Left hindlimb (tissue), 1 donor: ENCODE measurements at places on chromosomes 1 and 21.

DNA sequence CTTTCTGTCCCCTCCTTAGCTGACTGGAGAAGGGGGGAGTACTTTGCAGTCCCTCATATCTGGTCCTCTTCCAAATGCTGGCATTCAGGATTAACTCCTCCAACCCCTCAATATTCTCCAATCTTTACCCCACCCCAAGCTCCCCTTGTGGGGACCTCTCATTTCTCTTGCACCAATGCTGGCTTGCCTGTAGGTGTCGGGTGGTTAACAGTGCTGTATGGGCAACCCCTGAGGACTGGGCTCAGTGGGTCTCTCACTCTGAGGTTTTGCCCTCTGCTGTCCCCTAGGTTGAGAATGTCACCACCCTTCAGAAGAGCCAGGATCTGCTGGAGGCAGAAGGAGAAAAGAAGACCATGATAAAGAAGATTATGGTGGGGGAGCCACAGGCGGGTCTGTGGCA is 27.0 kb downstream of the MROH7 start:
- DNase-seq: no peak

DNA sequence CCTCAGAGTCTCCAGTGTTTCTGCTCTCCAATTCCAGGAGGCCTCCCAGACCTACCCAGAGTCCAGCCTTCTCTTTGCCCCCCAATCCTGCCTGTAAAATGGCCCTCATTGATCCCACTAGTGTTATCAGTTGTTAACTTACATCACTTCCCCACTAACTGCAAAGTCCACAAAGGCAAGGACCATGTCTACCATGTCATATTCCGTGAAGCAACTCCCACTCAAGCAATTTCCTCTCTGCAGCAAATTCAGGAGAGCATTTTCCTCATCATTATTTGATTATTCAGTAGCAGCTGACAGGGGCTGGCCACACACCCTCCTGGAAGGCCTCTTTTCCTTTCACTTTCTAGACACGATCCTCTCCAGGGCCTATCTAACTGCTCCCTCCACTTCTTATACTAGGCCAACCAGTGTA is 153.5 kb downstream of the RERE start:
- no peak for DNase-seq

DNA sequence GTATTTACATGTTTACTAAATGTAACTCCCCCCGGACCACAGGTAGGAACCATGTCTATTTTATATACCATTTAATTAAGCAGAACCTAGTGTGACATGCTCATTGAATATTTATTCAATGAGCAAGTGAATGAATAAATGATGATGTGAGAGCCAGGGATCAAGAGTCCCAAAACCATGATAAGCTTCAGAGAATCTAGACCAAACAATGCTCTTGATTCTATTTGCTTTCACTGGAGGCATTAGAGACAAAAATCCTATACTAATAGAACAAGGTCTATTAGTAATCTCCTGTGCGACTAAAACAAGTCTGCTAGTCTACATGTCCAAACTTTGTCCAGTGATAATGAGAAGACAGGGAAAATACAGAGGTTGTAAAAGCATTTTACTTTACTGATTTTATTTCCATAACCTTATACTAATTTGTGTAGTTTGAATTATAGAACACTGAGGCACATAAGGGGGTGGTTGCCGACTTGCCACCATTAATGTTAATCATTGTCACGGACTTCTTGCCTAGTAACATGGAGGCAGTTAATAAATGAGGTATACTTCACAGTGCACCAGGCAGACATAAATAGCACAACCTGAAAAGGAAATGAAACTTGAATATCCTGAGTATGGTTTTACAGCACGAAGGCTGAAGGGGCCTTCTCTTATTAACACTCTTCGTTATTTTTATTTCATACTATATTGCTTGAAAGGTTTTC is 69.8 kb downstream of the TBX15 start:
- no peak for DNase-seq

GRCh38 chr1:179095377-179095776 is 13.5 kb downstream of the TOR3A start:
- DNase-seq: no peak

DNA sequence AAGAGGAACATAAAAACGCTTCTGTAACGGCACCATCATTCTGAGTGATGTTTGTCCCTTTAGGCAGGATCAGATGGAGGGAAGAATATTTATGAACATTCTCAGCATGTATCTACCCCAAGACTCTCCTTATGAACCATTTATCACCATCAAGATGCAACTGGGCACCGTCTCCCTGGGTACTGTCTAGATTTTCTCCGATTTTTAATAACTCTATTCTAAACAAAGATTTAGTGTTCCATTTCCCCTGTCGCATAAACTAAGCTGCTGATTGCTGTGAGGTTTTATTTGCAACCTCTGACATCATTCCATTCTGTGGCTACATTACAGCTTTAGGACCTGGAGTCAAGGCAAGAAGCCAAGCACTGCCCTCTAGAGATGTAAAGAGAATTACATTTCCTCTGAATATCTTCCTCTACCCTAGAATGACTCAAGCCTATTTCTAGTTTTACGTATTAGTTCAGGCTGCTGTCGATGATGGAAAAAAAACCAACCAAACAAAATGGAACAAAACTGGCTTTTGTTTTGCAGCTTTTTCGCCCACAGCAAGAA is 130.1 kb upstream of the MAP1LC3C start:
- no peak for DNase-seq

- no peak for DNase-seq
Observed at GRCh38 chr1:230568008-230568407, 74.3 kb upstream of the COG2 start.

DNA sequence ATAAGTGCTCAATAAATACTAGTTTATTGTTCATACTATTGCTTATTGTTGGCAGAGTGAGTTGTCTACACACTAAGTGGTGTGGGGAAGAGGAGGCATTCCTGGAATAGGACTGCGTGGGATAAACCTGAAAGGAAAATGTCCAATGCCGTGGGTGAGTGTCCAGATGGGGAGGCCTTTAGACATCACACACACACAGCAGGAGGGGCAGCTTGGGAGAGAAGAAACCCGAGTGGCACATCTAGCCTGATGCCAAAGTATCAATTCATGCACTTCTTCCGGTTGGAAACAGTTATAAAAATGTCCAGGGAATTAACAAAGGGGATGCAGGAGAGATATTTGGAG is 27.3 kb downstream of the CCN1 start:
- DNase-seq: no peak

- no peak for DNase-seq
Observed at GRCh38 chr1:101316799-101317198, 80.0 kb downstream of the S1PR1 start.

- DNase-seq: no peak
Observed at GRCh38 chr1:92585831-92586230, 99.1 kb upstream of the GFI1 start.

DNA sequence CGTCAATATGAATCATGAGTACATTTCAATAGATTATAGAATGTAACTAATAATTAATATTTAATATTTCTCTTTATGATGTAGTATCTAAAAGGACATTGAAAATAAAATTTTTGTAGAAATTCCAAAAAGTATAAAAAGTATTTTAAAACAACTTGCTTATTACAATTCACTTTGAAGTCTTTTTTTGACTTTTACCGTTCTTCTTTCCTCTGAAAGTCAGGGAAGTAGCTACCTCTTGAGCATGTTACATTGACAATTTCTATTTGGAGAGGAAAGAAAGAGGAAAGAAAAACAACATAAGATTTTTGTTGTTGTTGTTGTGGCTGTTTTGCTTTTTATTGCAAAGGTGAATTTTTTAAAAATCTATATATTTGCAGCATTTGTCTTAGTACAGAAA is 1.3 kb downstream of the PTPRC start:
- no peak for DNase-seq

DNA sequence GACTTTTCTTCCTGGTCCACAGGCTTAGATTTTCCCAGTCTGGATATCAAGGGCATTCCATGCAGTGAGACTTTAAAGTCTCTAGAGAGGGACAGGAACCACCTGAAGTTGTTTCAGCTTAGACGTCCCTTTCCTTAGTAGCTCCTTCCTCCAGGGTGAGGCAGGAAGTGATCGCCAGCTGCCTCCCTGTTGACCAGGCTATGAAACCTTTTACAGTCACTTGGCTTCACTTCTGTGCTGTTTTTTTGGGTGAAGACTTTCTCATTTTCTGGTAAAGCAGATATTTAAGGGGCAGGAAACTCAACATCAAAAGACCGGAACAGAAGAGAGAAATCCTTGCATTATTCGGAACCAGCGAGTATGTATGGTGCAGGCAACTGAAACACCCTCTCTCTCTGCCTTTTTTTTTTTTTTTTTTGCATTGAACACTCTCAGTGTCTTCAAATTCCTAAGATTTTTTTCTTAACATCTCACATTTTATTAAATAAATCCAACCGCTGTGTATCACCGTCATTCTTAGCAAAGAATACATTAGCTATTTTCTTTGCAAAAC is 234.6 kb upstream of the IRF2BP2 start:
- no peak for DNase-seq

DNA sequence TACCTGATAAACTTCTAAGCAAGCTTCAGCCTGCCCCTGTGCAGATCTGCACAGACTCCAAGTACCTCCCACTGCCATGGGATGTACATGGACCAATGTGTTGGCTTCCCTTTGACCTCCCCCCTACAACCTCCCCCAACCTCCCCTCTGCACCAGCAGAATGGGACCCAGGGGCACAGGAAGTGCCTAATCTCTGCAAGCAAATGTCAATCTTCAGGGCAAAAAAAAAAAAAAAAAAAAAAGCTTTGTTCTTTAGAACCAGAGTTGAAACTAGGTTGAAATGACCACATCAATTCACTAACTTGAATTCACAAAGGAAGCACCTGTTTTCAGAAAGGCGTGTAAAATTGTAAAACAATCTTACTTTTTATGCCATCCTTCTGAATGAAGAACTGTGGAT is 53.9 kb upstream of the TIAM1 start:
- DNase-seq: no peak

- peak; percentile 23 for DNase-seq
Observed at GRCh38 chr21:45544449-45545235, 2.4 kb upstream of the SLC19A1 start.

GRCh38 chr1:243903041-243903440 is 53.0 kb upstream of the AKT3 start:
- DNase-seq: no peak

DNA sequence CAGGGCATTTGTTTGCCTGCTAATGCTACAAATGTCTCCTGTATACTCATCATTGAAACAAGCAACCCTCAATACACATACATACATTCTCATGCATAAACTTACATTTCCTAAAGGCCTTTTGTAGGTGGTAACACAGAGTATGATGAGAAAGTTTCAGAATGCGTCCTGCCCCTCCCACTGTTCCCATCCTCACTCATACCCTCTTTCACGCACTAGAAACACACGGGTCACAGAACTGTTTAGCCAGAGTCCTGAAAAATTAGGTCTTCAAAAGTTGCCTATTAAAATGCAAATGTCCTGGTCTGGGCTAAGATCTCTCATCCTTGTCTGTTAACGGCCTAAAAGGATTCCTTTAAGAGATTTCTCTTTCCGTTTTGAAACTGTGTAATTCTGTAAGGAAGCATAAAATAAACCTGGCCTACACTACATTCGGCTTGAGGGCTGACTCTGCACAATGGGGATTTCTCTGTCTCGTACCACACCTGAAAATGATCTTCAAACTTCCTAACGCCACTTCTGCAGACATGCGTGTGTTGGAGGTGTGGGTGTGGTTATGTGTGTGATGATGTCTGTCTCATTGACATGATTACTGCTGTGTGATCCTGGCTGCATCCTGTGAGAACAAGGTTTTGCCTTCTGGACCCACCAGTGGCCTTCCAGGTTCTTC is 5.3 kb upstream of the FCER1A start:
- no peak for DNase-seq

DNA sequence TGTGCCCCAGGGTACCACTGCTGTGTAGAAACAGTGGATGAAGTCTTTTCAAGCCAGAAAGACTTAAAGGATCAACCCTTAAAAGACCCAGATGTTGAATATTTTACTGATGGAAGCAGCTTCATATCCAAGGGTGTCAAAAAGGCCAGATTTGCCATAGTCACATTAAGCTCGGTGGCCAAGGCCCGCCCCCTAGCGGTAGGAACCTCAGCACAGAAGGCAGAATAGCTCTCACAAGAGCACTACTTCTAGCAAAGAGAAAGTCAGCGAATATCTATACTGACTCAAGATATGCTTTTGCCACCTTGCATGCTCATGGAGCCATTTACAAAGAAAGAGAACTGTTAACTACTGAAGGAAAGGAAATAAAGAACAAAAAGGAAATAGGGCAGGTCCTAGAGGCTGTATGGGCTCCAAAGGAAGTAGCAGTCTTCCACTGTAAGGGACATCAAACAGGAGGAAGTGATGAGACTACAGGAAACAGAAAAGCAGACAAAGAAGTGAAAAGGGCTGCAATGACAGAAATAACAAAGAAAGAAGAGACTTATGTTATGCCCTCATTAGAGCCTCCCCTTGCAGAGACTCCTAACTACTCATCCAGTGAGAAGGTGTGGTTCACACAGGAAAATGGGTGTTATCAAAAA is 90.5 kb downstream of the LIPI start:
- DNase-seq: no peak

- DNase-seq: no peak
Observed at GRCh38 chr1:168723000-168723399, 6.0 kb downstream of the DPT start.

- no peak for DNase-seq
Observed at GRCh38 chr1:20075345-20075744, 5.4 kb downstream of the PLA2G5 start.

DNA sequence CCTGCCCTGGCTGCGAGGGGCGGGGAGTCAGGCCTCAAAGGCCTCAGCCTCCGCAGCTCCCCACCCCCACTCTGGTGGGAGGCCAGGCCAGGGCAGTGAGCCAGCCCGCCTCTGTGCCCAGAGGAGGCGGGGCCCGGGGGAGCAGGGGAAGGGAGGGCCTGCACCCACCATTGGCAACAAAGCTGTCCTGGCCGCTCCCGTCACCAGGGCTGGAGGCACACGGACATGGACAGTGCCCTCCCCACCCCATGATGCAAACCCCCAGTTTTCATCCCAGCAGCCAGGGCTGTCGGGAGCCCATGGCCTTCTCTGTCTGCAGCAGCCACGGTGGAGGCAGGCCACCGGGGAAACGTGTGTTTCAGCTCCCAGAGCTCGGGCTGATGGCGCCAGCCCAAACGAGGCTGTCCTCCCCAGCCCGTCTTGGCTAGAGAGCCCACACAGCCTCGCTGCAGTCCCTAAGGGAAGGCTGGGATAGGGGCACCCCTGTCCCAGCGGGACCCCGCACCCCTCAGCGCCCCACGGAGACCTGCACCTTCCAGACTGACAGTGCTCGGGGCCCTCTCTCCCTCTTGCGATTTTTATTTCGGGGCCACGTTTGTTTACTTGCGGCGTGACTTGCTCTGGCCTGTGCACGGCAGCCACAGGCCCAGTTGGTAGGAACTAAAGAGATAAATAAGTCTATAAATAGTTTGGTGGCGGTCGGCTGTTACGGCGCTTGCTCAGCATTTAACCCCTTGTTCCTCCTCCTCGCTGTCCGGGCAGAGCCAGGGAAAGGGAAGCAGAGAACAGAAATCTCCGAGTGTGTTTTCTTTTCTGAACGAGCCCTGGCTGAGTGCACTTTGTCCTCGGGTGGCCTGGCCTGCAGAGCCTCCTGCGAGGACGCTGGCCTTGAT is 101.8 kb downstream of the PRDM16 start:
- DNase-seq: peak; percentile 84

- DNase-seq: peak; percentile 58
Observed at GRCh38 chr1:35707601-35708440, 10.9 kb downstream of the C1orf216 start.

GRCh38 chr1:172680733-172681275 is 21.9 kb downstream of the FASLG start:
- DNase-seq: no peak
